ENCODE measurements at places on chromosomes 11 and 22.

- DNase-seq: no peak
Observed at GRCh38 chr22:39497429-39497828, 4.7 kb upstream of the MIEF1 start.

DNA sequence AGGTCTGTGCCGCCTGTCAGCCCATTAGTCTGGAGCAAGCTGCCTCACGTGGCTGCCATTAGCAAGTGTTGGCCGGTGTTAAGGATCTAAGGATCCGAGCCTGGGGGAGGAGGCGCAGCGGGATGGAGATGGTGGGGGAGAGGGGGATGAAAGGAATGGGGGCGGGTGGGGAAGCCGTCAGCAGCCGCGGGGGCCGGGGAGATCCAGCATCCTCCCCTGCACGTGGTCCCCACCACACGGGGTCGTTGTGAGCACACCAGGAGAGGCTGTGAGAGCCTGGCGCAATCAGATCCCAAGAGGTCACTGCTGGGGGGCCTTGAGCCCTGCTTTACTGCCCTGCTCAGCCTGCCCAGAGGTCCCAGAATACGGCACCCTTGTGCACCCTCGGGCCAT lies 7.3 kb downstream of the CABP7 start:
- peak; percentile 20 for DNase-seq

GRCh38 chr11:119403021-119403420 lies 20.0 kb downstream of the THY1 start:
- DNase-seq: no peak

- DNase-seq: no peak
Observed at GRCh38 chr11:128311742-128312719, 275.3 kb downstream of the ETS1 start.

GRCh38 chr11:7604331-7604955 lies 68.9 kb downstream of the CYB5R2 start:
- DNase-seq: no peak

DNA sequence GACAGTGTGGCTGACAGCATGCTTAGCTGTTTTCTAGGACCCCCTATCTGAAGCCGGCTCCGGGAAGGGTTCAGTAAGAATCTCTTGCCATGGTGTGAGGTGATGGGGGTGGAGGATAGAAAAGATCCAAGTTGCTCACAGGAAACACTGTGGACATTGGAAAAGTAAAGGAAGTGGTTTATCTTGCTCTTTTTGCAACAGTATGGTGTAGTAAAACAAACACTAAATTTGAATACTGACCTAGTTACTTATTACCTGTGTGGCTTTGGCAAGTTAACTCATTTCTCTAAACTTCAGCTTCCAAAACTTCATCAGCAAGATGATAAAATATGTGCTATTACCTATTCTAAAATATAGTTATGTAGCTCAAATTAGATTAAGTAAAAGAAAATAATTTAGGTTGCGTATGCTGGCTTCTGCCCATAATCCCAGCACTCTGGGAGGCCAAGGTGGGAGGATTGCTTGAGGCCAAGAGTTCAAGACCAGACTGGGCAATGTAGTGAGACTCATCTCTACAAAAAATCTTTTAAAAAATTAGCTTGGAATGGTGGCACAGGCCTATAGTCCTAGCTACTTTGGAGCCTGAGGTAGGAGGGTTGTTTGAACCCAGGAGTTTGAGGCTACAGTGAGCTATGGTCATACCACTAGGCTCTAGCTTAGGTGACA lies 51.6 kb upstream of the APOA1 start:
- DNase-seq: no peak

DNA sequence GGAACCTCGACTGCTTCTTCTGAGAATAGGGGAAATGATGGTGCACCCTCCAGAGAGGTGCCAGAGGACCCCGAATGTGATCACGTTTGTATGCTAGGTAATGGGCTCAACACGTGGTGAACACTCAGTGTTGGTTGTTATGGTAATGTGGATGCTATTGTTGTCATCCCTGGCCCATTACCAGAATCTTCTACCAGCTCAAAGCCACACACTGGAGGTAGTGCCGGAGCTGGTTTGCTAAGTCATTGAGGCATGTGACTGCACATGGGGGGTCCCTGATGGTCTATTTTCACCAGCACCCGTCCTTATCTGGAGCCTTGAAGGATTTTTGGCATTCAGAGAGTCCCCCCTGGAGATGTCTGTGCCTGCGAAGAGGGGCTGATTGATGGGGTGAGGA lies 119.1 kb upstream of the CD82 start:
- DNase-seq: no peak

DNA sequence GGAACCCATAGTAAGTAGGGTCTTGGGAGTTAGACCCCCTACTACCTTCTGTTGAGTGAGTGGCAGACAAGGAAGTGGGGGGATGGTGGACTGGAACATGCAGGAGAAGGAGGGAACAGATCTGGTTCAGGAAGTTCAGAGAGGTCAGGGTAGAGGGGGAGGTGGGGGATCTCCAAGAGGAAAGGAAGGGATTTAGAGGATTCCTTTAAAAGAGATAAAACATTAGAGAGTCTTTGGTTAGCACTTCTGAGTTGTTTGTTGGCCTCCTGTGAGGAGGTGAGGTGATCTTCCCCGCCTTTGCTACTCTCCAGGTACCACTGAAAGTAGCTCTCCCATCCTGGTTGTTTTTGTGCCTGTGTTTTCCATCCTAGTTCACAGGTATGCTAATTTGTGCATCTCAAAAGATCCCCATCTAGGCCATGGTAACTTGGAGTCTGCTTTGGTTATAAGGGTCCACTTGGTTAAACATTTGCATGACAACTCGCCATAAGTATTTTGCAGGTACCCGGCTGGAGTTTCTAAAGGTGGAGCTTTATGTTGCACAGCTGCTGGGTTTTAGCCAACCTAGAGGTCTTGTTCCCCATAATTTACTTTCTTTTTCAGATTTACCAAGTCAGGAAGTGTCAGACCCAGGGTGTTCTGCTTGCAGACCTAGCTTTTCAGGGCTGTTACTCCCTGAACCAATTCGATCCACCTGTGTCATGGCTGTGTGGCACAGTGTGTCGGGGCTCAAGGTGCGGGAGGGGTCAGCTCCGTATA lies 79.3 kb upstream of the SORL1 start:
- no peak for DNase-seq

- DNase-seq: no peak
Observed at GRCh38 chr11:122165607-122166371, 49.8 kb upstream of the BLID start.

DNA sequence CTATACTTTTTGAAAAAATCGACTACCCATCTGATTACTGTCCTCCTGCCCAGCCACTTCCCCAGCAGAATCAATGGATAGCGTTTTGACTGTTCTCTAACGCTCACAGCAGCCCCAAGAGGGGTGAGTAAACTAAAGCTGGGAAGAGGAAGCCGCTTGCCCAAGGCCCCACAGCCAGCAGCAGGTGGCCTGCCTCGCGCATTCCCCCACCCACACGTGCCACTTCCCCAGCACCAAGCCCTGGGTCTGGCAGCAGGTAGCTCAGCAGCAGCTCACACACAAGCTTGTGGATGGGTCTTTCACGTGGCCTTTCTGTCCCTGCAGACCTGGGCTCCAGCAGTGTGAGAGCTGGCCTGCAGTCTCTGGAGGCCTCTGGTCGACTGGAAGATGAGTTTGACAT lies 34.3 kb downstream of the TOM1 start:
- no peak for DNase-seq

- no peak for DNase-seq
Observed at GRCh38 chr11:113670149-113670830, 35.8 kb downstream of the TMPRSS5 start.

GRCh38 chr11:26620282-26621045 lies 48.4 kb upstream of the MUC15 start:
- peak; percentile 2 for DNase-seq

- DNase-seq: no peak
Observed at GRCh38 chr11:117700551-117700950, 96.5 kb downstream of the DSCAML1 start.

- DNase-seq: no peak
Observed at GRCh38 chr11:7530013-7530640, 16.3 kb downstream of the PPFIBP2 start.

GRCh38 chr11:61538636-61538961 lies 30.1 kb downstream of the LRRC10B start:
- DNase-seq: no peak

- DNase-seq: no peak
Observed at GRCh38 chr11:44954051-44954906, 3.6 kb upstream of the TP53I11 start.

- DNase-seq: no peak
Observed at GRCh38 chr11:47904808-47905207, 56.7 kb upstream of the NUP160 start.

DNA sequence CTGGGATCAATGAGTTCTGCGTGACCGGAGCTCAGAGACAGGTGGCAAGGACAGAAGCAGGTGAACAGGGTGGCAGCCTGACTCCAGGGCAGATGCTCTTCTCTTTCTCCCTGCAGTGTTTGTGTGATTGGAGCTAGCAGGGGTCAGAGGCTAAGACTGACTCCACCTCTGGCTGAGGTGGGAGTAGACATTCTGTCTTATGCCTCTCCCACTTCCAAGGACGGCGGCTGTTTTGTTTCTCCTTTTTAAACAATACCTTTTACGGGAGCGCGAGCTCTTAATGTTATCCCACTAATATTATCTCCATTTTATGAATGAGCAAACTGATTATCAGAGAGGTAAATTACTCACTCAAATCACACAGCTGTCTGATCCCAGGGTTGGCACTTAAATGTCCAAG lies 323.7 kb downstream of the MIAT start:
- no peak for DNase-seq

GRCh38 chr11:105100206-105100605 lies 39.4 kb downstream of the CARD18 start:
- DNase-seq: no peak

GRCh38 chr11:61532134-61533038 lies 23.8 kb downstream of the LRRC10B start:
- DNase-seq: no peak

DNA sequence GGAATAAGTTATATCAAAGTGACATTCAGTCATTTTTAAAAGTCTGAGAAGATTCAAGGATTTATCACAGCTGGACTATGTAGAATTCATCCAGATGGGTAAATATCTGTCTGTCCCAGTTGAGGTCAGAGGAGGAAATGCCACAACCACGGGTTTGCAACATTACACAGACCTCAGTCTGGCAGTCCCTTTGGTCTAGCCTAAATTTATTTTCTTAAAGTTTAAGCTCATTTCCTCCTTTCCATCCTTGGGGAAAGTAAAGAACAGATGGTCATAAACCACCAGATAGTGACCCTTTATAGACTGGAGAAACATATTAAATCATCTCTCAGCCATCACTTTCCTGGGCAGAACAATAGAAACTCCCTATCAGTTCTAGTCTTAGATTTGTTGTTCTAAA lies 238.4 kb upstream of the DDI1 start:
- peak; percentile 86 for DNase-seq

- DNase-seq: no peak
Observed at GRCh38 chr11:104060004-104060794, 23.8 kb downstream of the DDI1 start.
